ENCODE measurements at places on chromosomes 12 and 14.

GRCh38 chr14:77390188-77390587 is 13.0 kb downstream of the SAMD15 start:
- no peak for DNase-seq

- DNase-seq = no peak
Measured at GRCh38 chr14:88841741-88842140, 17.3 kb downstream of the TTC8 start.

GRCh38 chr14:55780156-55780946 is 200.3 kb downstream of the KTN1 start:
- no peak for DNase-seq

DNA sequence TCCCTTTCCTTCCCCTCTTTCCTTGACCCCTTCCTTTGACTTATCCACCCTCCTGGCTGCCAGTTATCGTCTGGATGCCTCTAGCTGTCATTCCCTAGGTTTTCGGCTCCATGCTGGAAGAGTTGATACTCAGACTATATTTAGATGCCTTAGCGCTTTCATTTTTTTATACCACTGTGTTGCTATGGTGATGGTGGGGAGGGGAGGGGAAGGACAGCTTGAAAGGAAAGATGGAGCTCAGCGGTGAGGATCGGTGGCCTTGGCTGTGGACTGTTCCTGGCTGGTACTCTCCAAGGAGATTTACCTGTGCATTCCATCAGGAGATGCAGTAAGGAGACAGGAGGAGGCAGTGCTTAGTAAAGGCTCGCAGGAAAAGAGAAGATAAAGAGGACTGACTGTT is 108.7 kb downstream of the SLC8A3 start:
- no peak for DNase-seq

Data from CD4-positive, alpha-beta T cell treated with Interleukin-15 for 4 hours (primary cell).